NCI-H748 treated with DMSO at 0.1 percent for 48 hours (cell line): ENCODE measurements at places on chromosomes 12 and 14.

DNA sequence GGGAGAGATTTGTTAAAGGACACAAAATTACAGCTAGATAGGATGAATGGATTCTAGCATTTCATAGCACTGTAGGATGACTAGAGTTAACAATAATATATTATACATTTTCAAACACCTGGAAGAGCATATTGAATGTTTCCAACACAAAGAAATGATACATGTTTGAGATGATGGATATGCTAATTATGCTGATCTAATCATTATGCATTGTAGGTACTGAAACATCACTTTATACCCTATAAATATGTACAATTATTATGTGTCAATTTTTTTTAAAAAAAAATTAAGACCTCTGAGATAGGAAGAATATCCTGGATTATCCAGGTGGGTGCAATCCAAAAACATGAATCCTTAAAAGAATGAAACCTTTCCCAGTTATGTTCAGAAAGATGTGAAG is 100.3 kb upstream of the CPNE8 start:
- DNase-seq: no peak

GRCh38 chr12:15856097-15856982 is 25.8 kb upstream of the STRAP start:
- DNase-seq: peak; percentile 22

GRCh38 chr14:74609721-74610120 is 2.3 kb downstream of the LTBP2 start:
- no peak for DNase-seq

- DNase-seq: no peak
Measured at GRCh38 chr12:39199351-39199750, 243.6 kb downstream of the KIF21A start.

- no peak for DNase-seq
Measured at GRCh38 chr14:35289623-35290022, 2.6 kb upstream of the PSMA6 start.

GRCh38 chr12:98744680-98745079 is 99.6 kb downstream of the APAF1 start:
- DNase-seq: no peak

- DNase-seq: no peak
Measured at GRCh38 chr14:89531661-89532335, 114.8 kb upstream of the FOXN3 start.

DNA sequence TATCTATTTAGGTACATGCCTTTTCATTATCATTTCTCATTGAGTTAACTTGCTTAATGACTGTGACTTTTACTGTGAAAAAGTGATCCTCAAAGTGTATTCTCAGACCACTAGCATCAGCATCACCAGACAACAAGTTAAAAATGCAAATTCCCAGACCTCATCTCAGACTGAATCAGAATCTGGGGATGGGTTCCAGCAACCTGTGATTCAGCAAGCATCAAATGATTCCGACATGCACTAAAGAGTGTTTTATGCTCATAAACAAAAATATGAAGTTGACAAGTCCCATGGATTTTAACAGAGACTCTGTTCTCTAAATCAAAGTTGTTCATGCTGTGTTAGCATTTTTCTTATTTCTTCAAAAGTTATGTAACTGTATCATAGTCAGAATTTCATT is 130.6 kb downstream of the BCAT1 start:
- no peak for DNase-seq

DNA sequence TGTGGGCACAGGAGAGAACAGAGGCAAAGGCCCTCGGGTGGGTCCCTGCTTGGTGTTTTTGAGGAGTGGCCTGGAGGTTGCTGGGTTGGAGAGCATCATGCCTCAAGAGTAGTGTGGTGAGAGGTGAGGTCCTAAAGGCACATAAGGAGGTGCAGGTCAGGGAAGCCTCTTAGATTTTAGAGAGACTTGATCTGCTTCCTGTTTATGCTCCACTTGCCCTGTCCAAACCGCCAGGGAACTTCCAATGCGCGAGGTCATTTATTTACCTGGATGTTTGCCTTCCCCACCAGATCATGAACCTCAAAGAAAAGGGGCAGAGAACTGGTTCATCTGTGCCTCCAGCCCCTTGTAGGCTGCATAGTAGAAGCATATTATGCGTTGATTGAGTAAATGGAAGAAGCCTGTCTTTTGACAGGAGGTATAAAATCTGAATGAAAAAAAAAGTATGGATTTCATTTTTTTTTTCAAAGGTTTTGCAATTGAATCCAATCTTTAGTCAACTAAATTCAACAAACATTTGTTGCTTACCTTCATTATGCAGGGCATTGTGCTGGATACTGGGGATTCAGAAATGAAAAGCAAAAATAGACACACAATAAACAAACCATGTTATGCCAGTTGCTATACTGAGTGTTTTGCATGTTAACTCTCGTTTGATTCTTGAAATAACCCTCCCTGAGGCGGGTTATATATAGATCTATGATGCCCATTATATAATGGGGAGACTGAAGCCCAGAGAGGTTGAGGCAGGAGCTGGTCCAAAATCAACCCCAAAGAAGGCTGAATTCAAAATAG is 485.2 kb downstream of the VRK1 start:
- no peak for DNase-seq

DNA sequence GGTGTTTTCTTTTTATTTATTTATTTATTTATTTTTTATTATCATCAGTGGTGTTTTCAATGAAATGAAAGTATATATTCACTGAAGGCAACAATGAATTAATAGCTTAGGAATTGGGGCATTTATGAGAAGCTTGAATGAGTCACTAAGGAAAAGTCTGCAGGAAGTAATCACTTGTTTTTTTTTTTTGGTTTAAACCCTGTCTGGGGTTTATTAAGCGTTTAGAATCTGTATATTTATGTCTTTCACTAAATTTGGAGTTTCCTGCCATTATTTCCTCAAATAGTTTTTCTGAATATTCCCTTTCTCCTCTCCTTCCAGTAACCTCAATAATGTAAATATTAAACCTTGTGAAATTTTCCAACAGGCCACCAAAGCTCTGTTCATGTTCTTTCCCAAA is 85.5 kb downstream of the TESC start:
- DNase-seq: no peak

DNA sequence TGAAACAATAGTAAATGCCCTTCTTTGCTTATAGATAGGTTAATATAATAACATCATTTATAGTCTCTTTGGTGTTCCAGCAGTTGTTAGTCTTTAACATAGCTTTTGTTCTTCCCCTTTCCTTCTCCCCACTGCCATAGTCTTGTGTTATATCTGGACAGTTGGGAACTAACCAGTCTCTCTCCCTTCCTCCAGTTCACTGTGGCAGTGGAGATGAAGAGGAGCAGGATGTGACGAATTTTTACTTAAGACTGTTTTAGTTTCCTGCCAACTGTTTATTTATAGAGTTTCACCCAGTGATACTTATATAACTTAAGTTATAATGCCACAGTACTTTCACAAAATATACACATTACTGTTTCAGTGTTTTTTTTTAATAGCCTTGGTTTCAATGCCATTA is 277.4 kb downstream of the PDZRN4 start:
- no peak for DNase-seq

GRCh38 chr14:55731881-55732498 is 152.0 kb downstream of the KTN1 start:
- peak; percentile 26 for DNase-seq

GRCh38 chr12:124668602-124669001 is 101.2 kb upstream of the NCOR2 start:
- DNase-seq: no peak

DNA sequence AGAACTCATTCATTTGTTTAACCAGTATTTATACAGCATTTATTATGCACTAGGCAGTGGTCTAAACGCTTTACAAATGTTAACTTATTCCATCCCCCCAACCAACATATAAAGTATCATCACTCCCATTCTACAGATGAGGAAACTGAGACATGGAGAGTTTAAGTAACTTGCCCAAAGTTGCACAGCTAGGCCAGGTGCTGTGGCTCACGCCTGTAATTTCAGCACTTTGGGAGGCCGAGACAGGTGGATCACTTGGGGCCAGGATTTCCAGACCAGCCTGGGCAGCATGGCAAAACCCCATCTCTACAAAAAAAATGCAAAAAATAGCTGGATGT is 37.9 kb downstream of the ZFP36L1 start:
- DNase-seq: no peak

- DNase-seq: no peak
Measured at GRCh38 chr14:53743371-53743770, 213.3 kb downstream of the BMP4 start.

DNA sequence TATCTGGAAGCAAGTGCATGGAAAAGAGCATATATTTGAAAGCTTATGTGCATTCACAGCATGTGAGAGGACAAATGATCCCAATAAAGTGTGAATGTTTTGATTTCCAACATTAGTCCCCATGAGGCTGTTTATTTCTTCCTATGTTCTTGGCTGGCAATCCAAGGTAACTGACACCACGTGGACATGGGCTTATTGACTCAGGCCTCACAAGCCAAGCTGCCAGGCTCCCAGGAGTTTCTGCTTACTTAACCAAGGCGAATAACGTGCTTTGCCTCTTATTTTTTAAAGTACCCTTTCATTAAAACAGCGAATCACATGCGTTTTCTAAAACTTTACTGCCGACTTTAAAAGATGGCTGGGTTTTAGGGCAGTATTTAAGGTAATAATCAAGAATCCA is 441.7 kb downstream of the FUT8 start:
- DNase-seq: no peak

- DNase-seq: no peak
Measured at GRCh38 chr12:96883571-96883970, 23.5 kb upstream of the NEDD1 start.

DNA sequence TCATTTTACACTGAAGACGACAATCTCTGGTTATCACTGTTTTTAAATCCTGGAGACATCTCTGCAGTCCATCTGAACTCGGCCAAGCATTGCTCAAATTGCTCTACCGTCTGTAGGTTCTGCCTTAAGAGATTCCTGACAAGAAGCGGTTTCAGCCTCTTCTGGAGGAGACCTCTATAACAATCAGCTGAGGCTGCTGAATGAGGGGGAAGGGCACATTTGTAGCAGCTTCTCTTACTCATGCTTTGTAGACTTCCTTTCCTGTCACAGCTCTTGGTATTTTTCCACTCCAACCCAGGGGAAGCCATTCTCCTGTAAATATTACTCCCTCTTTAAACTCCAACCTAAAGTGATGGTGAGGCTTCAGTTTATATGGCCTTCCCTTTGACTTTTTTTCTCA is 3.0 kb downstream of the ARG2 start:
- no peak for DNase-seq

DNA sequence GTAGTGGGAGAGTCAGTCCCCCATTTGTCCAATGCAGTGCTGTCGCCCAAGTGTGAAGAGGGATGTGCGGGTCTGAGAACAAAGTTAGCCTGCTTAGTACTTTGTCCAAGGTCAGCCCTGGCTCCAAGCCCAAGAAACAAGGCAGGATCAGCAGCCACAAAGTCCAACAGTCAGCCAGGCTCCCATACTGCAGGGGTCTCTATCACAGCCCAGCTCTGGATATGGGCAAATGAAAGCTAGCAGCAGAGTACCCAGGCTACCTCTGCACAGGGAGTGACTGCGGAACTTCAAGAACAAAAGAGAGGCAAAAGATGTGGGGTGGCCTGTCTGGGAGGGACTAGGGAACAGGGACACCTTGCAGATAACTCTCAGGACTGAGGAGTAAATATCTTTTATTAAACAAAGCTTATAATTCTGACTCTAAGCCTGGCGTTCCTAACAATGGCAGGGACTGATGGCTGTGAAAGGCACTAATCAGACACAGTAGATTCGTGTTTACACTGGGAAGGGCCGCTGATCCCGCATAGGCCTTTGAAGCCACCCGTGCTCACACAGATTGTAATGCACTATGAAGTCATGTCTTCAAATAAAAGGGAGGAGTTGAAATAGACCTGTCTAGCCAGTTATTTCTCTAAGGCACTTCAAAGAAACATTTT is 91.0 kb upstream of the EEA1 start:
- DNase-seq: no peak
